ENCODE measurements at places on chromosomes 11 and 22.

- peak; percentile 71 for DNase-seq
Observed at GRCh38 chr22:46614025-46614931, 5.9 kb upstream of the GRAMD4 start.

DNA sequence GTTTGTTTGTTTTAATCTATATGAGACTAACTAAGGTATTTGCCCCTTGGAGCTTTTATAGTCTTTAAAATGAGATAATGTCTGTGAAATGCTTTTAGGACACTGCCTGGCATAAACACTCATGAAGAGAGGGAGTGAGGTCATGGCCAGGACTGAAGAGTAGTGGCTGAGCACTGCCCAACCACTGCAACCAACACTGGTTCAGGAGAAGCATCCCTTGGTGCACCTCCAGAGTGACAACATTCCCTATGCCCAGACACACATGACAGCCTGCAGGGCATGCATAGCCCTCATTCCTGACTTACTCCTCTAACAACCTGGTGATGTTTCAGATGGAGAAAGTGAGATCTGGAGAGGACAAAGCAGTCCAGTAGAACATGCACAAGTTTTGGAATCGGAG, 36.1 kb downstream of the ME3 start:
- no peak for DNase-seq

GRCh38 chr11:128924510-128925249, 18.0 kb downstream of the TP53AIP1 start:
- no peak for DNase-seq

- DNase-seq: peak; percentile 3
Observed at GRCh38 chr11:15819679-15820286, 536.6 kb downstream of the SOX6 start.

DNA sequence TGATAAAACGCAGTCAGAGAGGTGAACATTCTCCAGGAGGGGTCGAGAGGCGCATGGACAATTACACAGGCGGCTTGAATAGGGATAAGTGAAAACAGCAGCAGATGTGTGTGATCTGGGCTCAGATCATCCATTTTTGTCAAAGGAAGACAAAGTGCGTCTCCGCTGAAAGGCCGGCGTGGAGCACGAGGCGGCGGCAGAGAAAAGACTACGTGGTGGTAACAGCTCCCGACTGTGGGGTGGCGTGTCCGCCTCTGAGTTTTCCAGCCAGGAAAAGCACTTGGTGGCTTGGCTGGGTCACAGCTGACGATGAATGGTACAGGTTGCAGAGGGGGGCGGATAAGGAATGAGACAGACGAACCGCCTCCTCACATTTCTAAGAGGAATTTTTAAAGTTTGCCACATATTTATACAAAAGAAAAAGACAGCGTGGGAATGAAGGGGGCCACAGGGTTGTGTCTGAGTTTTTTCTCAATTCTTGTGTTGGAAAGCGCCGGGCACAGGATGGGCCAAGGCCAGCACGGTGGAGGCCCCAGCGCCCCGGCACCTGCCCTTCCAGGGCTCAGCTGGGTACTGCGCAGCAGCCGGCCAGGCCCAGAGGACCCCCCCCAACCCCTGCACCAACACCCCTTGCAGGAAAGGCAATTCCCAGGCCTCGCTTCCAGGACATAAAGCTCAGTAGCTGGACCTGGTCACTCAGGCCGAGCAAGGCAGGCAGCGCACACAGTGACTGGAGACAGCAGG, 80.4 kb downstream of the TRMU start:
- DNase-seq: no peak

DNA sequence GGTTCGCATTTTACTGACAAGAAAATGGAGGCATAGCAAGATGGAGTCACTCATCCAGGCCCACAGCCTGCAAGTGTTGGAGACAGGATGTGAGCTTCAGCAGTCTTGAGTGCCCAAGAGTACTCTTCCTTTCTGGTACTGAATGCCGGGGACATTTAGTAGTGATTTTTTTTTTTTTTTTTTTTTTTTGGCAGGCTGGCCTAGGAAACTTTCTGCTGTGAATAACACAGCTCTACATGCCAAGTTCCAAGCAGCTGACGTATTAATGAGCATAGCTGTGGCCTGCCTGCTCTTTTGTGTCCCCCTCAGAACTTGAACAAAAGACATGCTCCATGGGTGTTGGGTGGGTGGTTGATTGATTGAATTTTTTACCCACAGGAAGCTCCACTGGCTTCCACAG, 195.5 kb upstream of the CADM1 start:
- no peak for DNase-seq

DNA sequence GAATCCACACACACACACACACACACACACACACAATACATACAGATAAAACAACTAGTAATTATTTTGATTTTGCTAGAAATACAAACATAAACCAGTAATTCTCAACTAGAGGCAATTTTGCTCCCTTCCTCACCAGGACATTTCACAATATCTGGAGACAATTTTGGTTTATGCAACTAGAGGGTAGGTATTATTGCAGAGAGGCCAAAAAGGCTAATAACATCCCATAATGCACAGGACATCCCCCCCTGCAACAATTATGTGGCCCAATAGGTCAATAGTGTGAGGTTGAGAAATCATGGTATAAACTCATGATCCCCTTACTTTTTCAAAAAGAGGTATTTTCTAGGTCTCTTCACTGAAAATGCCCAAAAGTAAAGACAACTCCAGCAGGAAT, 29.0 kb downstream of the PGR start:
- no peak for DNase-seq

GRCh38 chr22:44333847-44334635, 21.3 kb upstream of the SHISAL1 start:
- DNase-seq: no peak

GRCh38 chr11:70302419-70302752, 31.9 kb downstream of the PPFIA1 start:
- DNase-seq: no peak

DNA sequence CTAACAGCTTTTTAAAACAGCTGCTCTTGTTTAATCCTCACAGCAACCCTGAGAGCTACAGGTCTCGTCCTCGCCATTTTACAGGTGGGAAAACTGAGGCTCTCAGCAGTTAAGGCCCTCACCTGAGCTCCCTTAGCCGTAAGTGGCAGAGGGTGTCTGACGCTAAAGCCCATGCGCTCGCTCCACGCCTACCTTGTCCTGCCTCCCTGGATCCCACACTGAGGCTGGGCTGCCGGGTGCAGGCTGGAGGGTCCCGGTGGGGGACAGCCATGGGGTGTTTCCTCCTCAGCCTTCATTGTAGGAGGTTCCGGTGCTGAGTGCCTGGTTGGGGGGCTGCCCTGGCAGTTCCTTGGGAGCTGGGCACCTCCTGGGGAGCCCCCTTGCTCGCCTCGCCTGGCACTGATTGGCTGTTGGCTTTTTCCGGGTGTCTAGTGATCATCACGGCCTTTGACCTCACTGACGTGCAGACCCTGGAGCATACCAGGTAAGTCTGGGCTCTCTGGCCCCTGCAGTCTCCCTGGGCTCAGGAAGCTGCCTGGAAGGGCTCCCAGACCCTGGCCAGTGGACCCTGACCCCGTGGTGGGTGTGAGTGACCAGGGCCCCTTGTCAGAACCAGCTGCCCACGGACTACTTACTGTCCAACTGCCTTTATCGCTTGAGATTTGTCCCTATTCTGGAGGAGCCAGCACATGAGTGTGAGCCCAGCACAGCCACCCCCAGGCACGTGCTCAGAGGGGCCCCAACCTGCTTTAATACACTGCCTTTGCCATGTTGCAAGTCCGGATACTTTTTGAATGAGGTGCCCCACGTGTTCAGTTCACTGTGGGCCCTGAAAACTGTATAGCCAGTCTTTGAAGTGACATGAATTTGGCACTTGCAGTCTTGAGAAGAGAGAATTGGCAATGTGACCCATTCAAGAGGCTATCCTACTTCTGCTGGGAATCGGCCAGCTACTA, 12.6 kb downstream of the RAB36 start:
- DNase-seq: no peak

- DNase-seq: no peak
Observed at GRCh38 chr11:18001191-18001590, 11.7 kb downstream of the SERGEF start.

DNA sequence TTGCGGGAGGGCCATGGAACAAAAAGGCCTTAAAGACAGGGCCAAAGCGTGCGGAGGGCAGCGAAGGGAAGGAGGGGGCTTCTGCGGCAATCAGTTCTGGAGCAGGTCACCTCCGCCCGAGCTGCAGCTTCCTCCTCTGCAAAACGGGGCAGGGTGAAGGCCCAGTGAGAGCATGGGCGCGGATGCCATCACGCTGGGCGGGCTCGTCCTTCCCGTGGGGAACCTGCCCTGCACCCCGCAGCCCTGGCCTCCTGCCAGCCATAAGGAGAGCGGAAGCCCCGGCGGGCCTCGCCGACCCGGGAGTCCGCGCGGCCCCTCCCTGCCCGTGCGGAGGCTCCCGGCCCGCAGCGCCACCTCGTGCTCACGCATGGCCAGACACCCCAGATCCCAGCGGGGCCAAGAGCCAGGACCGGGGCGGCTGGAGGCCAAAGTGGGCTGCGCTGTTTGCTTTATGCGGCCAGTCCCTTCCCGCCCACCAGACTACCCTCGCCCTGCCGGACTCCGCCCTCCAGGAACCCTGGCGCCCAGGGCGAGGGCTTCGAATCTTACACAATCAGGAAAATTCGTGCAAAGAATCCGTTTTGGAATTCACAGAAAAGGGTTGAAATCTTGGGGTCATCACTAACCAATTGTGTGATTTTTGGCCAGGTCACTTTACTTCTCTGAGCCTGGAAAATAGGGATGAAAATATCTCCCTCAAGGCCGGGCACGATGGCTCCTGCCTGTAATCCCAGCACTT, 16.1 kb downstream of the TSKU start:
- peak; percentile 67 for DNase-seq

DNA sequence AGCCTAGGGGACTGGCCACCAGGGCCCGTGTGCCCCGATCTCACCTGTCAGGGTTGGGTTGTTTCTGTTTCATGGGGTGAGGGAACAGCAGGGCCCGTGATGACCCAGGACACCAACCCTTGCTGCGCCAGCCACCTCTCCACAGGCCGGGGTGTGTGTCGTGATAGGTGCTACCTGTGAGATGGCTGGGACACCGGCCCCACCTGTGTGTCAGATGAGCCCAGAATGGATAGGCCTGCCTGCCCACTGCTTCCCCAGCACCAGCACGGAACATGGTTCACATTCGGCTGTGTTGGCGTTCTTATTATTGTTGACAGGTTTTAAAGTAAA, 7.1 kb downstream of the CLDN5 start:
- no peak for DNase-seq

GRCh38 chr22:19641254-19641982, 72.9 kb upstream of the SEPTIN5 start:
- no peak for DNase-seq

DNA sequence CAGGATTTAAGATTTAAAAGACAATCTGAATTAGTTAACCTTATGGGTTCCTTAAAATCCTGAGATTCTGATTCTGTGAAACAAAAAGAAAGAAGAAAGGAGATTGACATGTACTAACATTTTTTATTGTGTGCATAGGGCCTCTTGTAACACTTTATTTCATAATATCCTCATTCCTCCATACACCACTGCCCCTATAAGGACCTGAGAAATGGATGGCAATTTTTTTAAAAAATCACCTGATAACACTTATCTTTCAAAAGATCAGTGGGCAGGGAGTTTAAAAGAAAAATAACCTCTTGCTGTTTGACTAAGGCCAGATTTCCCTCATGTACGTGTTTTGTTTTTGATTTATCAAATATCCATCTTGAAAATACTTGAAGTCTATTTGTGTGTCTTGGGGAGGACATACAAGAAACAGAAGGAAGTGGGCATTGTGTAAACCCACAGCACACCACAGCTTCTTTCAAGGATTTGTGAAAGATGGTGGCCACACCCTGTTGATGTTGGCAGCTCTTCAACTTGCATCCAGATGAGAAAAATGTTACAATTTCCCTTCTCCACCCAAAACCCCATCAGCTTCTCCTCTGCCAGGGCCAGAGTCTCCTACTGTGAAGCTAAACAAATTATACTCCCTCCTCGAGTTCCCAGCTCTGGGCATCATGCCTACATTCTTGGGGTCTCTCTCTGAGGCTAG, 35.0 kb upstream of the MPEG1 start:
- DNase-seq: no peak

DNA sequence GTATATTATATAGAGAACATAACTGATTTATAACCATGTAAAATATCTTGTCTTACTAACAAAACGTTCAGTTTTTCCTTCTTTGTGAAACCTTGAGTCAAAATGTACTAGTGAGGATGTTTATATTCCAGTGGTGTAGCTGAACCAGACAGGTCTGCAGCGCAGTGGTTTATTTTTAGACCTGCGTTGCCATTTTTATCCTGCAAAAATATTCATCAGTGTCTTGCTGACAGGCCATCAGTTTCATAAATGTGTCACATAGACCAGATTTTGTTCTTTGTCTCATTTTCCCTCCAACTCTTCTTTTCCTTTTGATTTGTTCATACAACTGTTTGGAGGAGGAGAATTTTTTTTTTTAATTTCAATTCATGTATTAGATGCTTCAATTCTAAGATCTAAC, 43.1 kb downstream of the HSD17B12 start:
- no peak for DNase-seq

GRCh38 chr11:76723548-76723947, 53.0 kb upstream of the LRRC32 start:
- no peak for DNase-seq
